Activated CD4-positive, alpha-beta memory T cell treated with anti-CD3 and anti-CD28 coated beads, Interleukin-2, amount 10 ng/mL, durations not matched to agents 7 days and 5 days (primary cell): ENCODE measurements at places on chromosomes 3 and 15.

GRCh38 chr15:58212909-58213526 lies 74.8 kb downstream of the AQP9 start:
- no peak for DNase-seq

- no peak for DNase-seq
Measured at GRCh38 chr3:134353171-134353825, 20.9 kb downstream of the AMOTL2 start.

DNA sequence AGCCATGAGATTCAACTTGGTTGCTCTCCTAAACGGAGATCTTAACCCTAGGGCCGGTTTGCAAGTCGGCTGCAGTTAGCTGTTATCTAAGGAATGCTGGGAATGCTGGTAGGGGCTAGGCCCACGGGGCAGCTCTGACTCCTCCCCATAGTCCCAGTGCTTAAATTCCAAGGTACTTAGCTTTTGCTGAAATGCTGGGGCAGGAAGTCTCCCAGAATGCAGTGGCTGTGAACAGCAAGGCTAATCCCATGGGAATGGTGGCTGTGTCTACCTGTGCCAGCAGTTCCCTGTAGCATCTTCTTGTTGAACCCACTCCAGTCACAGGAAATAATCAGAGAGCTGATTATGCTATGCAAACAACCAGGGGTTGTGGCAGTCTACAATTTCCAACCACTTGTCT lies 102.5 kb upstream of the TJP1 start:
- DNase-seq = no peak

- no peak for DNase-seq
Measured at GRCh38 chr3:12894629-12895028, 53.3 kb upstream of the RPL32 start.

DNA sequence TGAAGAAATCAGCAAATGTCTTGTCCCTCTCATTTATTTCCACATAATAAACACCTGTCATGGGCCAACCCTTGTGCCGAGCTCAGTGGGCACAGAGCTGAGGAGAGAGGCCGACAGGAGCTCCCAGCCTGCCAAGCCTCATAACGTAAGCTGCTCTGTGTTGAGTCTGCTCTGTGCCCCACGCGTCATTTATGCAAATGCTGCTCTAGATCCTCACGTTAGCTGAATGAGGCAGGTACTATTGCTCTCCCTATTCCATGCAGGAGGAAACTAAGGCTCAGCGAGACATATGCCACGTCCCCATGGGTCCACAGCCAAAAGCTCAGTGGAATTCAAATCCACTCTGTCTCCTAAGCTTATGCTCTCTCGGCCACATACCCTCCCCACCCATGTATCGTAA lies 41.5 kb downstream of the EFCAB12 start:
- no peak for DNase-seq

DNA sequence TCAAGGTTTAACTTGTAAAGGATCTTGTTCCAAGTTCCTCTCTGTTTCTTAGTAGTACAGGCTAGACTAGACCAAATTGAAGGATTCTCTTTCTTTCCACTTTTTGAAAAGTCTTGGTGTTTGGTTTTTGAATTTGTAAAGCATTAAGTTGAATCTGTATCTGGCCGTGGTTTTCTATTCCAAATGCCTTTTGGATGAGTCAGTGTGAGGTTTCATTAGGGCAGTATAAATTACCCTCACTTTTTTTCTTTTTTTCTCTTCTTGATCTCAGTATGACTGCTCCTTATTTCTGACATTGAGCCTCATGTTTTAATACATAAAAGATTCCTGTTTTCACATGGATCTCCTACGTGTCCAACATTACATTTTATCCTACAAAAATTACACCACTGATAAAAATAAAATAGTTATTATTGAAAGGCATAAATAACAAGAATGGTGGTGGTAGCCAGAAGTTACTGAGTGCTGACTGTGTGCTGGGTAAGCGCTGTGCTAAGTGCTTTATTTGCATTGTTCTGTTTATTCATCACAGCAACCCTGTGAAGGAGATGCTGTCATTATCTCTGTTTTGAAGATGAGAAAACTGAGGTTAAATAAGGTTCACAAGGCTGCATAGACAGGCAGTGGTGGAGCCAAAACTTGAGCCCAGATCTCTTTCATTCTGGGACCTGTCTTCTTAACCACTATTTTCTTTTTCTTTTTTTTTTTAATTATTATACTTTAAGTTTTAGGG lies 48.3 kb downstream of the MITF start:
- DNase-seq = no peak

DNA sequence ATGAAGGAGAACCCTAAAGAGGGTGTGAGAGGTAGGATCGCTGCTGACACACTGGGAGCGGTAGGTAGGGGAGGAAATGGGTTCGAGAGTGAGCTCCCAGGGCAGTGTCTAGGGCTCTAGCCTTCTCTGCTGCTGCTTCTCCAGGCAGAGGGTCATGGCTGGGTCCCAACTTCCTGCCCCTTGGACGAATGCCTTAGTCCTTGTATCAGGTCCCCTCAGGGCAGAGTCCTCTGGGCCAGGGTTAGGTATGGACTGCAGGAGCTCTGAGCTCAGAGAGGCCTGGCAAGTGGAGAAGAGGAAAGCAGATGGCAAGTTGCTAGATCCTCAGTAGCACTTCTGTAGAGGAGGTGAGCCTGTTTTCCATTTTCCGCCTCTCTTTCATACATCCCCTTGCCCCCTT lies 2.9 kb downstream of the CORO2B start:
- no peak for DNase-seq

GRCh38 chr15:68504681-68505170 lies 72.8 kb upstream of the ITGA11 start:
- no peak for DNase-seq

DNA sequence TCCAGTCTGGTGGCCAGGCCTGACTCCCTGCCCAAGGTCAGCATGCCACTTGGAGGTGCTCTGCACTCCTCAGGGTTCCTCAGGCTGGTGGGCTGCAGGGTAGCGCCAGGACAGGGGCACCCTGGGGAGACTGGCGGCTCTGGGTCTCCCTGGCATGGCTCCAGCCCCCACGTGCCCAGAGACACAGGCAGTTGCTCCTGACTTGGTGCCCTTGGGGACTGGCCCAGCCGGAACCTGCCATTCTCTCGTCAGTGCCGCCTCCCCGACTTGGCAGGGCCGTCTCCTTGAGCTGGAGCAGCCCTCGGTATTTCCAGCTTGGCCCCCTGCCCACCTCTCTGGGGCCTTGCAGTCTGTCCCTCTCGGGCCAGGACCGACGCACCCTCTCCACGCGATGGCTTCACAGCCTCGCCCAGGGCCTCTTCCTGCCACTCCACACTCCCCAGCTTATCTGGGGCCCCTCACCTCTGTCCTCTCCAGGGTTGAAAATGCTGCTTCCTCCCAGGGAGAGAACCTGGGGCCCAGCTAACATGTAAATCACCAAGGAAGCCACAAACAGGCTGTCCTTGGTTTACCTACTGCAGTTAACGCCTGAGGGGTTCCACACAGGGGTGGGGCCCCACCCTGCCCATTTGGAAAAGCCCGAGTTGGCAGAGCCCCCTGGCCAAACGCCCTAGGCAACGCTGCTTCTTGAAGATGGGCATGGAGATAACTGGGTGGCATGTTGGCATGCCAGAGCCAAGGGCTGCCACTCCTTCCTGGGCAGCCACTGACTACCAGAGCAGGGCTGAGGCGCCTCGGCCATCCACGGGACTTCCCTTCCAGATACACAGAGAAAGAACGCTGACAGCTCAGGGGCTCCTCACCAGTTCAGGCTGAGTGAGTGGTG lies 61.4 kb downstream of the SMAD6 start:
- no peak for DNase-seq

GRCh38 chr3:30439451-30440053 lies 166.8 kb upstream of the TGFBR2 start:
- DNase-seq = no peak

DNA sequence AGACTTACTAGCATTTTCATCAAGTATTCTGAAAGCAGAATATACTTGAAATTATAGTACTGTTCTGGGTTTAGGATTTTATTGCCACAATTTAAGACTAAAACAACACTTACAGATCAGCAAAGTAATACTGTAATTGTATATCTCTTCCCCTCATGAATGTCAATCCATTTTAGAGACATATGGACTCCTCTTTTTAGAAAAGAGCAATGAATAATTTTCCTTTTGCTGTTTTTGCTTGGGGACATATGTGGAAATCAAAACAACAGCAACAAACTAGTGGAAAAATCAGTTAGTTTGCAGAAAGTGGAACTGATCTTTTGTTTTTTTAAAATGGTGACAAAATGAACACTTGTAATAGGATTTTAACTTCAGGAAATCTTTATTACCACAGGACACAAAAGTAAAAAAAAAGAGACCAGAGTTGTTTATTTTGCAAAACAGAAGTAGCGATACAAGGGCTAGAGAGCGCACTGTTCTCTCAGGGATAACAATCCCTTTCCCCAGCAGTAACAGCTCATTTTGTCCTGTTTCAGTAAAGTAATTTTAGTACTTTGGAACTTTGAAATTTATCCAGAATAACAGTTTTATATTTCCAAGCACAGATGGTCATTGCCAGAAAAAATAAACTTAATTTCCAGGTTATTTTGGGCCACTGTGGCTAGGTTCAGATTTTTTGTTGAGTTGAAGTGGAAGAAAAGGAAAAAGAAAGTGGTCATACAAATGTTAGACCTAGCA lies 17.1 kb downstream of the LEKR1 start:
- DNase-seq = no peak

GRCh38 chr3:69116897-69117296 lies 5.5 kb downstream of the LMOD3 start:
- no peak for DNase-seq

DNA sequence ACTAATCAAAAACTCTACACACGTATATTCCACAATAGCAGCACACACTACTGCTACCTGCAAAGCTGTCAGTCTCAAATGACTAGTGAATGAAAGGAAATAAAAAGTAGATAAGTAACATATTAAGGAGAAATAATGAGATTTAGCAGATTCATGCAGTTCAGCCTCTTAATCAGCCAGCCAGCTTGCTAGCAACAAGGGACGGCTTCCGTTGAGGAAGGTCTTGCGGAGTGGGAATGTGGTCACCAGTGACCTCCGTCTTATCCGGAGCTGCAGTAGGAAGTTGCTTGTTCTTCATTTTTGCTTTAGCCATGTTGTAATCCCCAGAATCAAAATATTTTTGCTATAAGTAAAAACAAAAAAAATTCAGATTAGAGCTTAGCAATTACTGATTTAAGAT lies 17.1 kb downstream of the ARPP19 start:
- no peak for DNase-seq

DNA sequence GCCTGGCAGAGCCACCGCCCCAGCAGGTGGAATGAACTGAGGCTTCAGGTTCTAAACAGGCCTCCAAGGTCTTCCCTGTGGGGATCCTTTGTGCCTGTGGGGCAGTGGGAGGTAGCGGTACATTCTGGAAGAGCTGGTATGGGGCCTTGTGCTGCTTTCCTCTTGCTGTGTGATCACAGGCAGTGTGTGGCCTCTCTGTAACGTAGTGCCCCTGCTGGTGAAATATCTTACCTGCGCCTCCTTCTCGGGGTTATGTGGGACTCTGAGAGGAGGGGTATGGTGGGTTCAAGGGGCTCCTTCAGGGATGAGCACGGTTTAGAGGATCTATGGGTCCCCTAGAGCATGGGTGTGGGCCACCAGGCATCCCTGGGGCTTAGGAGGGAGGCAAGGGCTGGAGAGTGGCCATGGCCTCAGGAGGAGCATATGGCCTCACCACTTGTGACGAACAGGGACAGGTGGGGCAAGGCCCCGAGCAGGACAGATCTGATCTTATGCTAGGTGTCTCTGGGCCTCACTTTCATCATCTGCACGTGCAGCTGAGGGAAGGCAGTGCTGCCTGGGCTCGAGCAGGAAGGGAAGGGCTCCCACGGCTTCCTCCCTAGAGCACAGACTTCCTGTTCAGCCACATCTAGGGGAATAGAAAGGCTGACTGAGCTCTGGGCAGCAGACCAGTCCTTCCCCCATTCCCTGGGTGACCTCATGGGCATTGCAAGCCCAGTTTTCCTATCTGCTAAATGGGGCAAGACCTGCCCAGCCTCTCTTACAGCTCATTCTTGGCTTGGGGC lies 1.9 kb upstream of the ALS2CL start:
- DNase-seq = peak; percentile 54

GRCh38 chr3:132038198-132038825 lies 3.5 kb upstream of the CPNE4 start:
- no peak for DNase-seq

- peak; percentile 56 for DNase-seq
Measured at GRCh38 chr3:63912768-63913588, 795 bp upstream of the SCAANT1 start.

GRCh38 chr3:192841428-192841827 lies 76.2 kb downstream of the MB21D2 start:
- DNase-seq = no peak

- no peak for DNase-seq
Measured at GRCh38 chr15:28116521-28117431, 17.7 kb upstream of the OCA2 start.

GRCh38 chr15:73732930-73733329 lies 20.2 kb downstream of the INSYN1 start:
- DNase-seq = no peak

GRCh38 chr15:35496585-35496984 lies 49.4 kb downstream of the DPH6 start:
- DNase-seq = no peak
